HL-60 (cell line): ENCODE measurements at places on chromosomes 7 and 10.

GRCh38 chr10:78672918-78673317 lies 395.8 kb upstream of the ZMIZ1 start:
- no peak for DNase-seq

DNA sequence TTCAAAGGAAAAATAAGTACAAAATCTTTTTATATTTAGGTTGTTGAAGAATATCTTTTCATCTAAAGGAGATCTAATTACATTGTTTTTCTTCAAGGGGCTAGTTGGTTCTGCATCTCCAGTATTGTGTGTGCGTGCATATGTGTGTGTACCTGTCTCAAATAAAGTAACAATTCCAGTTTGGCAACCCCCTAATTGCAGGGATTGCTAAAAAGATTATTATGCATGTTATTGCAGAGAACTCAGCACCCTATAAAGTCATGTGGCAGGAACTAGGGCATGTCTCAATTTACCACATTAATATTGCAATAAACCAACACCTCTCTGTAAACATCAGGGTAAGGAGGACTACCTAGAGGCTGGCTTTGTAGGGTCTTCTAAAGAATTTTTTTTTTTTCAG lies 37.0 kb downstream of the MRPS33 start:
- DNase-seq, result peak; percentile 53

DNA sequence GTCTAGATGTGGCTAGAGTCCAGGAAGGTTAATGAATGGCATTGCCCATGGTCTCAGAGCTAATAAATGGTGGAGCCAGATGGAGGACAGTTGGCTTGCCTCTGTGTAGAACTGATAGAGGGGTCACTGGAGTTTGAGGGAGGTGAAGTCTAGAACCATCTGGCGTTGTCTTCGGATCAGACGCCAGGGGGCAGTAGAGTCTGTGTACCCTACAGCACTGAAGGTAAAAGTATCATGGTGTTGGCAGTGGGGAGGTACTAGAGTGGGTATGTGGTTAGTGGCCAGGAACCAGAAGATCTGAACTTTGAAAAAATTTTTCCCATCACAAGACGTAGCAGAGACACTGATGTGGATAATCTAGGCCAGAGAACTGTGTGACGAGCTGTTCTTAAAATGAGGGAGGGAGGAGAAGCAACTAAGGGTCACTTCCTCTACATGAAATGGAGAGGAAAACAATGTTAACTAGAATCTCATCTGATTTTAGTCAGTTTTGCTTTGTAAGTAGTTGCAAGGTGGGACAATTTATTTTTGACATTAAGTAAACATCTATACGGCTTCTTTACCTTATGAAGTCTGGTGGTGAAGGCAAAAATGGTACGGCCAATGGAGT lies 227.9 kb upstream of the PRSS58 start:
- DNase-seq, result no peak

DNA sequence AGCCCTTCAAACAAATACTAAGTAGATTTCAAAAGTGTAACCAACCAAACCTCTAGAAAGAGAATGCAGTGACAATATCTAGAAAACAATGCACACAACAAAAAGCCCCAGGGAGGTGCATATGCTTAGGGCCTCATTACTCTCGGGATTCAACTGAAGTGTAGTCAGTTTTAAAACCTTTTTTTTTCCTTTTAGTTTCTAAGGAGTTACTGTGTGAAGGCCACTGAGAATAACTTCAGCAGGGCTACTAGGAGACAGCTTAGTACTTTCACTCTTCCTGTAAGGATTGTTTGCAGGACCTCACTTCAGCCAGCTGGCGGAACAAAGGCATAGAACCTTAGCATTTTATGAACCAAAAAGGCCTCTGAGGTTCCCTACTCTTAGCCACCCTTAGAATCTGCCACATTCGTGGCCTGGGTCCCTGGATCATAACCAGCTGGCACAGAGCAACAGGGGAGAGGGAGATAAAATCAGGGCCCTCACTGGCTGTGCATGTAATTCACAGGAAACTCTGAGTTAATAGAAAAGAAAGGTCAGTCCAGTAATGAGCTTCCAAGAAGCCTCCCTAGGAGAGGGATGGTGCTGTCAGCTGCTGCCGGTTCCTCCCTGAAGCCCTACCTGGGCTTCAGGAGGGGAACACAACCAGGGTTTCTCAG lies 3.6 kb downstream of the VOPP1 start:
- DNase-seq, result no peak

DNA sequence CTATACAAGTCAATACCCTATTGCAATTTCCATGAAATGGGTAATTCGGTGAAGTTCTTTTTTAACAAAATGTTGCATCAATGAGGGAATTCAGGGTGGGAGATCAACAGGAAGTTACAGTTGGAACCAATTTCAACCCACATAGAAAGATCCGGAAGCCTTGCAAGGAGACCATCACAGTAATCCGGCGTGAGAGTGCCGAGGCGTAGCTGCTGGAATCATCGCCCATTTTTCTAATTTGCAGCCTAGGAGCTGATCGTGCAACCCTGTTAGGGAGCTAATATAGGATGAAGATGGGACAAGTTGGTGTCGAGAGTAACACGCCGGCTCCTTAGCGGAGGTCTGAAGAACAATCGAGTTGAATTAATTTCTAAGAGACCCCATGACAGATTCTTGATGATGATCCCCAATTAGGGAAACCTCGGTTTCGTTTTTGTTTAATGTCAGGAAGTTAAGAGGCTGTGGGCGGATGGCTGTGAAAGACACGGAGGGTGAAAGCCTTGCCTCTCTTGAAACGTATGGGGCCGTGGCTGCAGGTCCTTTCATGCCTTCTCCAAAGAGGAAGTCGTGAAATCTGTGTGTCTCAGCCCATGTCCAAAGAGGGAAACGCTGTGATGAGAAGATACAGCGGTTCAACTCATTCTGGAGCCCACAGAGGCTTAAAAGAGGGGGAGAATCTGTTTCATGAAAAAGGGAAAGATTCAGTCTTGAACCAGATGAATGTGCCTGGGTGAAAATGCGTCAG lies 51.2 kb upstream of the CARD11 start:
- DNase-seq, result no peak

DNA sequence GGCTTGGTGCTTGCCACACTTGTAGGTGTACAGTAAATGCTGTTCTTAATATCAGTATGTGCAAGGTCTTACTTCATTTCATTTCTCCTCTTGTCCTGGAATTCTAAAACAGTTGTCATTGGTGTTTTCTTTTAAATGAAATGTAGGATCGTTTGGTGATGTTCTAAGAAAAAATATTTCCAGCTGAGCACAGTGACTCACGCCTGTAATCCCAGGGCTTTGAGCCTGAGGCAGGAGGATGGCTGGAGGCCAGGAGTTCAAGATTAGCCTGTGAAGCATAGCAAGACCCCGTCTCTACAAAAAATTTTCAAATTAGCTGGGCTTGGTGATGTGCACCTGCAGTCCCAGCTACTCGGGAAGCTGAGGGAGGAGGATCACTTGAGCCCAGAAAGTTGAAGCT lies 32.6 kb upstream of the ELN start:
- no peak for DNase-seq

- DNase-seq, result no peak
Measured at GRCh38 chr10:73076360-73077183, 20.1 kb downstream of the P4HA1 start.

GRCh38 chr7:1670894-1671593 lies 967 bp downstream of the ELFN1 start:
- no peak for DNase-seq

- no peak for DNase-seq
Measured at GRCh38 chr10:58754469-58755339, 242.0 kb downstream of the BICC1 start.

DNA sequence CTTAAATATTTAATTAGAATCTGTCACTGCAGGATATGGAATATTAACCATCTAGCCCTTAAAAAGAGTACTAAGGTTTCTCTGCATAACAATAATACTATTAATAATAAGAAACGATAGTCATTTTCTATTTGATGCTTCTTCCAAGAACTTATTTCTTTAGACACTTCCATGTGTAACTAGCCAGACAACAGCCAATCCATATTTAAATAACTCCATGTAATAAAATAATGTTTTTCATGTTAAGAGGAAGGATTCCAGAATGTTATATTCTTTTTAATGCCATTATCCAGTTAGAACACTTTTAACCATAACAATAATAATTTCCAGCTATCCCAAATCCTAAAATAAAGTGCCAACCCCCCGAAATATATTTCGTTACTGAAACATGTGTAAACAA lies 170.1 kb upstream of the WNT16 start:
- no peak for DNase-seq

- no peak for DNase-seq
Measured at GRCh38 chr7:149780056-149780455, 6.7 kb upstream of the ZNF467 start.
